ENCODE measurements at places on chromosomes 1 and 21.

DNA sequence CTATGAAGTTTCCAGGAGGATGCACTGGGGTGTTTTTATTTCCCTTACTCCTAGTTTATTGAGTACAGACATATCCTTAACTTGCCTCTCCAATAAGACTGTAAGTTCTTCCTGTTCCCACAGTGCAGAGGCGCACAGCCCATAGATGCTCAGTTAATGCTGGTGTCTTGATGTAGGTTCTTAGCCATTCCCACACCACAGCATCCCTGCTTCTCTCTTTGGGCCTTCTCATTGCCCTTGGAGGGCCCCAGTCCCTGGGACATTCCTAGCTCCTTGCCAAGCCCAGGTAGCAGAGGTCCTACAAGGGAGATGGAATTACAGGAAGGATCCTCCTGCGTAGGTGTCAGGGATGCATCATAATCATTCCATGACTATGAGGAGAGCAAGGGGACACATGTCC is 61.6 kb upstream of the HMGB4 start:
- no peak for DNase-seq

GRCh38 chr1:54298284-54299033 is 98.5 kb downstream of the MRPL37 start:
- no peak for DNase-seq

- DNase-seq, result no peak
Measured at GRCh38 chr21:17368748-17369363, 144.0 kb upstream of the CXADR start.

DNA sequence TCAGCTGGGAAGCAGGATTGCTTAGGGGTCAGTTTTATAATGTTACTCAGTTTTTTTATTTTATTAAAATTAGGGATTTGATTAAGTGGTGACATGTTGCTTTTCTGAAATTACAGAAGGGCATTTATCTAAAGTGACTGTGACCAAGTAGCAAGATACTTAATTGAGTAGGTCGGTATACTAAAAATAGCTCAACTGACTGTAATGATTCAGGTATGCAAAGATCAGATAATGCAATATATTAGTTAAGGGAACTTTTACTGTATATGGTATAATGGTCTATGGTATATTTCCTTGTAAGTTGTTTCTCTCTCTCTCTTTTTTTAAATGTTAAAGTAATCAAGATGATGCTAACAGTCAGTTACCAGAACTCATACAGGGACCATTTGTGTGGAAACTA is 26.2 kb downstream of the RLF start:
- no peak for DNase-seq

DNA sequence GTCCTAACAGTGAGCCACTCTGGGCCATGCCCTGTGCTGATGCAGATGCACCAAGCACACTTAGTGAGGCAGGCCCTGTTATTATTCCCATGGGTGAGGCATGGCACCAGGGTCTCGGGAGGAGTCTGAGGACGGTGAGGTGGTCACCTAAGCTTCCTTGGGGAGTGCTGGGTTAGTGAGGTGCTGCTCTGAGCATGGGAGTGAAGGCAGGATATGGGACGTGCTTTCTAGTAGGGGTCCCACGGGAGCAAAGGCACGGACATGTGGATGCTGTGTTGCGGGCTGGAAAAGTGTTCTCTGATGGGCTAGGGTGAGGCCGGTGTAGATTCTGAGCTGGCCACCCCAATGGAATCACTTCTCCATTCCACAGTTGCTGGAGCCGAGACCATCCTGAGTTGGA is 77.5 kb upstream of the CSF3R start:
- no peak for DNase-seq

GRCh38 chr1:59072583-59072947 is 224.3 kb upstream of the FGGY start:
- no peak for DNase-seq

DNA sequence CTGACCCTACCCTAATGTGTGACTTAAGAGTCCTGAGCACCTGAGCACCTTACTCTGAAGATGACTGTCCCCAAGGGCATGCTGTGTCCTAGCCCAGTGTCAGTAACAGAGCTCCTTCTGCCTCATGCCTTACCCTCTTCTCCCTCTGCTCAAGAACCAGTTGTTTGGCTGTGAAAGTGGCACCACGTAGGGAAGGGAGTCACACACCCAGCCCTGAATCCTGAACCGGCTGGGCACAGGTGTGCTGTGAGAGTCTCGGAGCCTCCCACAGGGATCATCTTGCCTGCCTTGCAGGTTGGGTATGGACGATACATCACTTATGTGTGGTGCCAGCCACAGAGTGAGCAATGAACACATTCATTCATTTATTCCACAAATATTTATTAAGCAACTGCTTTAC is 220.6 kb downstream of the DYRK1A start:
- no peak for DNase-seq

DNA sequence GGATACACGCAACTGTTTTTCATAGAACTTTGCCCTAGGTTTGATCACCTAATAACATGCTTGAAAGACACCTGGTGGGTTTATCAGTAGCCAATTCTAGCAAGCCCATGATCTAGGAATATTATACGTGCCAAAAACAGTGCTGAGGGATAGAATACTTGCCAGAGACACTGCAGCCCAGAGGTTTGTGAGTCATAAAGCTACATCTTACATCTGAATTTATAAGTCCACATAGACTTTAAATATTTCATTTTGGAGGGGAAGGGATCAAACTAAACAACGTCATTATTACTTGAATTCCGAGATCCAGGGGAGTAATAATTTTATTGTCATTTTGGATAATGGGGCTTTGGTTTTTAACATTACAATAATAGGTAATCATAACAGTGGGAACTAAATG is 31.7 kb downstream of the RGL1 start:
- DNase-seq, result no peak

Data from NCI-H2081 treated with DMSO at 0.1 percent for 48 hours (cell line).